ENCODE measurements at places on chromosomes 7 and 10.

GRCh38 chr7:2261611-2262010, 19.6 kb downstream of the NUDT1 start:
- DNase-seq, result peak; percentile 54

DNA sequence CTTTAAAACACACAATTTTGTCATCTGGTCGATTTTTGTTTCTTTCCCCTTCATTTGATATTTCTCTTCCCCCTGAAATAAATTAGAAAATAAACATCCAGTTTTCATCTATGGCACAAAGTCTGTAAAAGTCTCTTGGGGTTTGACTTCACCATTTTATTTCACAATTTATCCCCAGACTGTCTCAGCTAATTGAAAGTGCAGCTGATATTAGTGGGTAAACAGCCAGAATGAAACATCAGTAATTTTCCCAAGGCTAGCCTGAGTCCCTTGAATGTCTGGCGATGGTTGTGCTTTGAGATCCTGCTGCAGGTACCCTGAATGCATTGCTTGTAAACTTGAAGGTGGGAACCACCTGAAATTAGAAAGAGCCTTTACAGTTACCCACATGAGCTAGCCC, 60.6 kb upstream of the NEBL start:
- DNase-seq, result no peak

DNA sequence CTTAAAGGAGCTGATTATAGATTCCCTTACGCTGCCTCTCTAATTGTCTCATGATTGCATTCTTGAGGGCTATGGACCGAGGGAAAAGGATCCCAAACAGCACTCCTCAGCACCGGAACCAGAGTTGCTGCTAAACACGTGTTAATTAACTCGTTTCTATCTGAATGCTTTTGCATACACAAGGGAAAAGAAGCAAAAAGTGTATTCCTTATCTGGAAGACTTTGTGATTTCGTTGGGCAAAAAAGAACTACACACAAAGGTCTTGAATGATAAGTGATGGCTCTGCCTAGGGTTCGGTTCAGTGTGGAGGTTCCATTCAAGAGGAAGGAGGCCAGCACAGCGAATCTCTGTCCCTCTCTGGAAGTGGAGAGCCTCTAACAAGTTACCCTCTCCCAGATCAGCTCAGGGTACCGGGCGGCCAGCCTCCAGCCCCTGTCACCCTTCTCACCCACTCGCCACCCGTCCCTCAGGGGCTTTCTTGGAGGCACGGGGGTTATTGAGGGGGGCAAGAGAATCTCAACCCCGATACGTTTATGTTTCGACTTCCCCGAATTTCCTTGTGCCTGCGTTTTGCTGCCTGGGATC, 515 bp upstream of the SLC4A2 start:
- DNase-seq, result peak; percentile 39

DNA sequence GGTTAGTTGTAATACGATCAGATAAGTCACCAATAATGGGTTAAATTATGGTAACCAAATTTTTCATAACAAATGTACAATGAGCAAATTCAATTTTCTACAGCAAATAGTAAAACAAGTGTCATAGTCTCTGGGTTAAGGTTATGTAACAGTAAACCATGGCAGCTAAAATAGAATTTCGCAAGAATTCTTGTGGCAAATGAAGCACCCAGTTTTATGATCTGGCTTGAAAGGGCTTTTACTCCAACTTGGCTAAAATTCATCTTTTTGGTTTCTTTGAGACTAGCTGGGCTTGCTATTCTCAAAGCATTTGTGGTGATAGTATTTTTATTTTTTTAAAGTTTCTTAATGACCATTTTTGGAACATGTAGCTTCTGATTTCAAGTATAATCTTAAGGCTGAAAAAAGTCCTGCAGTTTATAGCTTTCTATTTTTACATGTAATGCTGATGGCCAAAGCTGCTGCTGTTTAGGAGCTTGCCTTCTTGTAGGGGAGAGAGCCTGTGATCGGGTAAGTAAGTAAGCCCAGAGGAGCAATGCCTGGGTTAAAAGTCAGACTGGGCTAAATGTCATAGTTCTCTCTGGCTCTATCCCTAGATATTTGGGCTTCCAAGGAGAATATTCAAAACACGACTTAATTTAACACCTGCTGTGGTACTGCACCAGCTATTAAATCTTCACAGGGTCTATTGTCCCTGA, 55.5 kb upstream of the SYPL1 start:
- DNase-seq, result peak; percentile 52

DNA sequence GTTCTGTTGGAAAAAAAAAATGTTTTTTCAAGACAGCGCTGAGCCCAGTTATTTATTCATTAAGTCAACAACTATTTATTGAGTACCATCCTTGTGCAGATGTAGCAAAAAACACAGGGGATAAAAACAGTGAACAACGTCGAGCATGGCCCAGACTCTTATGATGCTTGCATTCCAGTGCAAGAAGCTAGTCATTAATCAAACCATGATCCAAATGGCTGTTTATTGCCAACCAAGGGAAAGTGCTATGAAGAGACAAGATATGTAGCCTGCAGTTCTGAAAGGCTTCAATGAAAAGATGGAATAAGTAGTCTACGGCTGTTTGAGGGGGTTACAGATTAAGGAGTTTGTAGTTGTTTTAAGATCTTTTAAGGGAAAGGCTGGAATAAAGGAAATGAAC, 262.3 kb downstream of the NEBL start:
- no peak for DNase-seq

DNA sequence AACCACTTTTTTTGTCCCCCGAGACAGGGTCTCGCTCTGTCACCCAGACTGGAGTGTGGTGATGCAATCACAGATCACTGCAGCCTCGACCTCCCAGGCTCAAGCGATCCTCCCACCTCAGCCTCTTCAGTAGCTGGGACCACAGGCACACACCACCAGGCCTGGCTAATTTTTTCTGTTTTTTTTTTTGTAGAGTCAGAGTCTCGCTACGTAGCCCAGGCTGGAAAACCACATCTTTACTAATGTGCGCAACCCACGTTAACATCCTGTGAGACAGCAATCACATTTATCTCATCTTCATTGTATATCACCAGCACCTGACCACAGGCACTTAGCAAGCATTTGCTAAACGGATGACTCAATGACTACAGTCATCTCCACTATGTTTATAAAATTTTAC, 77.8 kb upstream of the ATP6V0A4 start:
- DNase-seq, result peak; percentile 75

GRCh38 chr10:126387041-126387921, 996 bp downstream of the ADAM12 start:
- peak; percentile 69 for DNase-seq

DNA sequence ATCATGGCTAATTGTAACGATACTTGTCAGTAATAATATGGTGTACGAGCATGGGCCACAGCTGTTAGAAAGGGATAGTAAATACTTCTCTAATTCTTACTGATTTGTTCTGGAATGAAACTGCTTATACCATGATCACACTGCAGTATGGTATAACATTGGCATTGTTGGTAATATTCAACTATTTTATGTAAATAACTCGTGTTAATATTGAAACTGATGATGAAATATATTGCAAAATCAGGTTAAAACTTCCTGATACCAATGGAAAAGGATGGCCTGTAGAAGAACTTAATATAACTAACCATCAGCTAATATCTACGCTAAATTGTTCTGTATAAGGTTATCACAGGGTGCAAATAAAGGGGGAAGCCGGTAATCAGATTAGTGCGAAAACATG, 10.3 kb downstream of the OR2A14 start:
- no peak for DNase-seq

- DNase-seq, result no peak
Observed at GRCh38 chr7:26593896-26594295, 270.5 kb downstream of the SKAP2 start.

- DNase-seq, result peak; percentile 85
Observed at GRCh38 chr10:98028168-98028770, 2.2 kb downstream of the CRTAC1 start.

GRCh38 chr10:25024528-25024927, 8.1 kb downstream of the THNSL1 start:
- no peak for DNase-seq

GRCh38 chr10:12507165-12507850, 158.0 kb downstream of the CAMK1D start:
- DNase-seq, result peak; percentile 54

DNA sequence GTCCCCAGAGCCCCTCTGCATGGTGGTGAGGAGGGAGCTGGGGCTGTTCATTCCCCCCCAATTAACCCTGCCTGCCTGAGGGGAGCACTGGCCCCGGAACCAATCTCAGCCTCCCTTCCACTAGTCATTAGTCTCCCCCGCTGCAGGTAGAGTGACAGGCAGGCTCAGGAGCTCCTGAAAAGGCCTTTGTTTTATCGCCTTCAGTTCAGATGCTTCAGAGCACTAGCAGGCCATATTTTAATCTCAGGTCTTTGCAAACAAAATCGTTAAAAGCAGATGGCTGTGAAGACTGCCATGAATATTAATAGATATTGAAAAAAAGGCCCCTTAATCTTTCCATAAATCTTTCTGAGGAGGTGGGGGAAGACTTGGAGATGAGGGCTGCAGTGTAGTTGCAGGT, 250.7 kb downstream of the RPS24 start:
- DNase-seq, result no peak

GRCh38 chr7:50321487-50322067, 17.1 kb downstream of the IKZF1 start:
- DNase-seq, result peak; percentile 67

DNA sequence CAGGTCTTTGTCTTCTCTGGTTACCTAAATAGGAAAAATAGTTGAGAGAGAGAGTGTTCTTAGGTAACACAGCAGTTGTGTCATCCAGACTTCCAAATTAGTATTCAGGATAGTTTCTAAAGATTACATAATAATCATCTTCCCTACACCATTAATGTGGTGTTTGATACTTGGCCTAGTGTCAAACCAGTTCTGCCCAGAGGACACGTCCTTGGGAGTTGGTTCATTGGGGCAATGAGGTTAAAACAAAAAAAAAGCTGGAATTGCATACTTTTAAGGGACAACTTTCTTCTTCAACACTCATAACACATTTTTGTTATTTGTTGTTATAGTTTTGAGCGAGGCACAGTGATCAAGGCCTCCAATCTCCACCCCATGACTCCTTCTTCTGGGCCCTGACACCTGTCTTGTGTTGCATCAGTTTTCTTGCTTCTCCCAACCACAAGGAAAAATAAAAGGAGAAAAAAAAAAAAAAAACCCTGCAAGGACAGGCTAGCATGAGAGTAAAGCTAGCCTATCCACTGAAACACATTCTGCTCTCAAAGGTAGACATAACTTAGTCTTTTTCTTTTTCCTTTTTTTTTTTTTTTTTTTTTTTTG, 28.8 kb downstream of the STN1 start:
- DNase-seq, result no peak
